ENCODE measurements at places on chromosomes 1 and 21.

DNA sequence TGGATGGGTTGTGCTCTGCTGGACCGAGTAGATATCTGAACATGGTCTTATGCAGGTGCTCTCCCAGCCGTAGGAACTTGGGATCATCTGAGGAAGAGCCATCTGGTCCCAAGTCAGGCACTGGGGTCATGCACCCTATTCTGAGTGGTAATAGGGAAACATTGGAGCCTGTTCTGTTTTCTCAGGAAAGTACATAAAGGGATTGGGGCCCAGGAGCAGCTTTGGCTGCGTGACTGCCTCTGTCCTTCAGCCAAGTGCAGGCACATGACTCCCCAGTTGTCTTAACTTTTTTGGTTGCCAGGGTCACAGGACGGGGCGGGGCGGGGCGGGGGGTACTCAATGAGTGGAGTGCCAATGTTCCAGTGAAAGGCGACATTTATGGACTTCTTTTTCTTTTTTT lies 11.5 kb downstream of the PFKFB2 start:
- no peak for DNase-seq

GRCh38 chr1:234926264-234926558 lies 202.4 kb downstream of the TOMM20 start:
- no peak for DNase-seq

- DNase-seq: peak; percentile 13
These were observed 5.1 kb downstream of the LMNA start for GRCh38 chr1:156119503-156120209.

DNA sequence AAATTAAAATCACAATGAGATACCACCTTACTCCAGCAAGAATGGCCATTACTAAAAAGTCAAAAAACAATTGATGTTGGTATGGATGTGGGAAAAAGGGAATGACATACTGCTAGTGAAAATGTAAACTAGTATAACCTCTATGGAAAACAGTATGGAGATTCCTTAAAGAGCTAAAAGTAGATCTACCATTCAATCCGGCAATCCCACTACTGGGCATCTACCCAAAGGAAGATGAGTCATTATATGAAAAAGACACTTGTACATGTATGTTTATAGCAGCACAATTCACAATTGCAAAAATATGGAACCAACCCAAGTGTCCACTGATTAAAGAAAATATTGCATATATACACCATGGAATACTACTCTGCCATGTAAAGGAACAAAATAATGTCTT lies 37.2 kb downstream of the SUSD4 start:
- no peak for DNase-seq

DNA sequence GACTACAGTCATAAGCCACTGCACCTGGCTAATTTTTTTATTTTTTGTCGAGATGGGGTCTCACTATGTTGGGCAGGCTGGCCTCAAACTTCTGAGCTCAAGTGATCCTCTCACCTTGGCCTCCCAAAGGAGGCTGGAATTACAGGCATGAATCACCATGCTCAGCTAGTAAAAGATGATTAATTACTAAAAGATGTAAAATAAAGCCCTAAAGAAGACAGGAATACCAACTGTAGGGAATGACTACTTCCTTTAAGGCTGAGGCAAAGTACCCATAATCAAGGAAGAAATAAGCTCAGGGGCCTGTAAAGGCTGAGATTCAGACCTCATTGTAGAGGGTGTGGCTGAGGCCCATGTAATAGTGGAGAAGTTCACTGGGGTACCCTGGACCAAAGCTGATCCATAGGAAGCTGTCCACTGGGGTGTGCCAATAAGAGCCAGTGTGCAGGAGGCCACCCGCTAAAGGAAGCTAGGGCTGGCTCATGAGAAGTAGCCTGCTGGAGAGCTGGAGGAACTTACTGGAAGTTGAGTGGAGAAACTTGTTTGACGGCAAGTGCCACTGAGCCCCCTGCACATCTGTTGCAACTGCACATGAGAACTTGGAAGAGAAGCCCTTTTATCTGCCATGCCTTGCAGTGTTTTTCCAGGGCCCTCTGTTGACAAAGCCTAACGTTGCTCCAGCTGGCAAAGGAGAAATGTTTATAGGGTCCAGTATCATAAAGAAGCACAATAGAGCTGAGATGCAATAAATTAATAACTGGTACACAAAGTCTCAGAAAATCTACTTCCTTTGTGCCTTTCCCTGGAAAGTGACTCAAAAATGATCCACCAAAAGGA lies 17.8 kb upstream of the SERTAD4 start:
- DNase-seq: no peak

GRCh38 chr1:30538993-30539867 lies 184.2 kb downstream of the MATN1 start:
- no peak for DNase-seq

DNA sequence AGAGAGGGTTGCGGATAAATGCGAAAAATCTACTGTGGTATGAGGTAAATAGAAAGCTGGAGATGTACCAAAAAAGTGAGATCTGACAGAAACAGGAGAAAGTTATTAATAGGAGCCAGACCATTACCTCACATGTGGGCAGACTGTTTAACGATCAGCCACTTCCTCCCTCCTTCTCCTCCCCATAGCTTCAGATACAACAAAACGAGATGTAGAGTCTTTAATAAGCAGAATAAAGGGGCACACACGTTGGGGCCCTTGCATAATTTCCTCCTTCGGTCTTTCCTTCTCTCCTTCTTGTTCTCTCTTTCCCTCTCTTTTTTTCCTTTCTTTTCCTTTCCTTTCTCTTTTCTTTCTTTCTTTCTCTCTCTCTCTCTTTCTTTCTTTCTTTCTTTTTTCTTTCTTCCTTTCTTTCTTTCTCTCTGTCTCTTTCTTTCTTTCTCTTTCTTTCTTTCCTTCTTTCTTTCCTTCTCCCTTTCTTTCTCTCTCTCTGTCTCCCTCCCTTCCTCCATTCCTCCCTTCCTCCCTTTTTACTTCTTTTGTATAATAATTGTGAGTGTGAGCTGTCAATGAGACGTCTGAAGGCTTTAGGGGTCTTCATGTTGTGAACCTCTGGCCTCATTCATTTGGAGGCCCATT lies 242.1 kb downstream of the GRIK1 start:
- DNase-seq: no peak

DNA sequence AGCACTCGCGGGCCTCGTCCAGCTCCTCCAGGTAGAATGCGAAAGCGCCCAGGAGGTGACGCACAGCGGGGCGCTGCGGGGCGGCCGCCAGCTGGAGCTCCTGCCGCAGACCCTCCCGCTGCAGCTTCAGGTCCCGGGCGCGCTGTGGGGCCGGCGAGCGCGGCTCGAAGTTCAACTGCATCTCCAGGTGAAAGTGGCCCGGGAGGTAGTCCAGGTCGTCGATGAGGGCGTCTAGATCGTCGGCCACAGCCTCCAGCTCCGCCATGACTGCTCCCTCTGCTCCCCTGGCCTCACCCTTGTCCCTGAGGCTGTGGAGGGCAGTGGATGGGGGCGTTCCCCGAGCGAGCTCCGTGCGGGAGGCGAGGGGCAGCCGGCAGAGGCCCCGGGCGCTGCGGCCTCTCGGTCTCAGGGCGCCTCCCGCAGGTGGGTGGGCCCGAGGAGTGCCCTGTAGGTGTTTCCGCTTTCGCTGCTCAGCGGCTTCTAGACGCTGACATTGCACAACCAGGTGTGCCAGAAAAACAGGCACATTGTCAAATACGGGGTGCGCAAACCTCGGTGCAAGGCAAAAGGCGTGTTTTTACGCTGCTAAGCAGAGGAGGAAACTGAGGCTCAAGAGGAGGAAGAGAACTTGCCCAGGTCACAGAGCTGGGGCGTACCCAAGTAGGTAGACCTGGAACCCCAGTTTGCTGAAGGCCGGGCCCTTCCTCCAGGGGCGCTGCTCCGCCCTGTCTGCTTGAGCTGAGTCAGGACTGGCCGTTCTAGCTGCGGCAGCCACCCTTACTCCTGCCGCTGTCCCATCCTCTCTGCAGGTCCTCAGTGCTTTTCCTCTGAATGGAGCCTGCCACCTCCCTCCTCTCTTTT lies at the start of gene TTC22:
Gene TTC22 (minus strand): TSS at position 425 of the 861 bp plus-strand sequence. CDS start 160 bp downstream, at position 265.
- no peak for DNase-seq

- DNase-seq: peak; percentile 46
These were observed 118.4 kb downstream of the KCNN3 start for GRCh38 chr1:154751690-154752089.

- peak; percentile 3 for DNase-seq
These were observed 133.4 kb downstream of the RHOU start for GRCh38 chr1:228868731-228869024.

Data from NCI-H524 (cell line).